Activated naive CD4-positive, alpha-beta T cell (primary cell): ENCODE measurements at places on chromosomes 6 and 20.

- no peak for DNase-seq
These were observed 14.5 kb upstream of the RGS17 start for GRCh38 chr6:153145591-153145990.

GRCh38 chr6:135088818-135089809, 34.5 kb upstream of the HBS1L start:
- DNase-seq, result no peak

DNA sequence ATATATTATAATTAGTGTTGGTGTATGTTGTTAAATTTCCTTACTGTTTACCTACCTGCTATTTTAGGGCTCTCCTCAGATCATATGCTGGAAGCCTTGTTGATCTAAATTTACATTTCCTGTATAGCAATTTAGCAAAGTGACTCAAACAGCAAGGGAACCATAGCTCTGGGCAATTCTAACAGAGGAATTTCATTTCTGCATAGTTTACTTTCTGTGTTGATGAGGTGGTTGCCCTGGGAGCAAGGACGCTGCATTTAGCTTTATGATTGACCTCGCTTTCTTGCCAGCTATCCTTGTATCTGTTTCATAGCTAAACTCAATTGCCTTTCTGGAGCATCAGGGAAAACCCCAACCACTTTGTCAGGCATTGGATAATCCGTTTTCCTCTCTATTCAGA, 810.8 kb downstream of the GRIK2 start:
- no peak for DNase-seq

DNA sequence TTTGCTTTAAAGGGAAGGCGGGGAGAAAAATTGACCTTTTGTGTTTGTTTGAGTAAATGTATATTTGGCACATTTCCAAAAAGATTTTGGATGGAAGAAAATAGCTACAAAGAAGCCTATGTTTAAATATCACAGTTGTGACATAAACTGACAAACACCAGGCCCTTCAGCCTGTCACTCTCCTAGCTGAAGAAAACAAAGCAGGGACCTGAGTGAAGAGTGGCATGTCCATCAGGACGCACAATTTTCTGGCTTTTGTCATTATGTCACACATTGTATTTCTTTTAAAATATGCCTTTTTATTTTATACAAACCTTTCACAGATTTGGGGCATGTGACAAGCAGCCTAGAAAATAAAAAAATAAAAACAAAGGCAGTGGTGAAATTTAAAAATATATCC, 241.2 kb downstream of the OGFRL1 start:
- DNase-seq, result no peak

GRCh38 chr6:31657406-31658157, 1.9 kb downstream of the APOM start:
- no peak for DNase-seq
